Calu3 (cell line): ENCODE measurements at places on chromosomes 6 and 20.

- DNase-seq = no peak
Measured at GRCh38 chr6:47512872-47513271, 35.3 kb downstream of the CD2AP start.

DNA sequence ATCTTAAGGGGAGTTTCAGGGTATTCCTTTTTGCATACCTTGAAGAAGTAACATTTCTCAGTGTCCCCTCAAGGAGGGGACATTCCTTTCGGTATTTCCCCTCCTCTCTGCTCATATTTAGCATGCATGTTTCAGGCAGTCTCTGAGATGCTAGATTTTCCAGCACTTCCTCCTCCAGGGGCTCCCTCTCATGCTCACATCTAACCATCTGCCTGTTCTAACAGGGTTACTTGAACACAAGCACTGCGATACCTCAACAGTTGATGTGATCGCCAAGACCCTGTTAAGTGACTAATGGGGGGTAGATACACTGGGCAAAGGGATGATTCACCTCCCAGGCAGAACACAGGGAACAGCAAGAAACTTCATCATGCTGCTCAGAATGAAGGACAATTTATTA, 12.9 kb upstream of the MCM3 start:
- DNase-seq = no peak

DNA sequence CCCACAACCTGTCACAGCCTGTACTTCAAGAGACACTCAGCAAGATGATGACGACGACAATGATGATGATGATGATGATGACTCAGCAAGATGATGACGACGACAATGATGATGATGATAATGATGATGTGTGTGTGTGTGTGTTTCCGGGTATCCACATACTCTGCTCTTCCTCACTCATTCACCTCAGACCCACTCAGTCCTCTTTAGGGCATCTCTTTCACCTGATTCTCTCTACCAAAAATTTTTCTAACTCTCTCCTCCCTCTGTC, 1.2 kb upstream of the EIF6 start:
- DNase-seq = no peak

DNA sequence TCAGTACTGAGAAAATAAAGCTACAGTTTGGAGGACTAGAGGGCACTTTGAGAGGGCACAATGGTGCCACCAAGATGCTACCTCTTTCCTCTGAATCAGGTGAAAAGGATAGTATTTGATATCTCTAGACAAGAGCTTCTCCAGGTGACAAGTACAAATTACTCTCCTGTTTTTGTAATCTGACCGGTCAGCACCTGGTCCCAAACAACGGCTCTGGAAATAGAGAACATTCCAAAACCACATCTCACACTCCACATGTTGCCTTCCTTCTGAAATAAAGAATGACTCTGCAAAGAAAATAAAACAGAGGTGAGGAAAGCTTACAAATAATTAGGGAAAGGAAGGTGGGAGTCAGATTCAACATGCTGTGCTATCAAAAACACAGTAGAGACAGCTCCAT, 51.3 kb upstream of the CITED2 start:
- DNase-seq = no peak

DNA sequence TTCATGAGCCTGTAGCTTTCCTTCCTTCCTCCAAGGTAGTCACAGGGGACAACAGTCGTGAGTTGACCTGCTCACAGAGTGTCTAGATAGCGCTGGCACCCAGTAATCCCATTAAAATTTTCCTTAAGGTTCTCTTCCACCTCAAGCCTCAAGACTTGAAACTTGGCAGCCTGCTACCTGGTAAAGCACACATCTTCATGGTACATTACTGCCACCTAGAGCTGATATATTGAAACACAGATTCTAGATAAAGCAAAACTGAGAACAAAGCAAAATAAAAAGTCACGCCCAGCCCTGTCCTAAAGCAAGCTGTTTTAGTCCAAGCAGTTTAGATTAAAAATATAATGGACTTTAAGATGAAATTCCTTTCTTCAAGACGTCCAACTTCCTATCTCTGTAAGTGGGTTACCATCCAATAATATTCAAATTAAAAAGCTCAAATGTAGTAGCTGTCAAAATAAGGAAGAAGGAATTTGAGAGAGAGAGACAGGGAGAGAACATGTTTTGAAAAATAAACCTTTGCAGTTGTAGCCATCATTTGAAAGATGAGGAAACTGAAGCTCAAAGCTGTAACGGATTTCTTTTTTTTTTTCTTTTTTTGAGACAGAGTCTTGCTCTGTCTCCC, 50.7 kb upstream of the CD83 start:
- peak; percentile 13 for DNase-seq

DNA sequence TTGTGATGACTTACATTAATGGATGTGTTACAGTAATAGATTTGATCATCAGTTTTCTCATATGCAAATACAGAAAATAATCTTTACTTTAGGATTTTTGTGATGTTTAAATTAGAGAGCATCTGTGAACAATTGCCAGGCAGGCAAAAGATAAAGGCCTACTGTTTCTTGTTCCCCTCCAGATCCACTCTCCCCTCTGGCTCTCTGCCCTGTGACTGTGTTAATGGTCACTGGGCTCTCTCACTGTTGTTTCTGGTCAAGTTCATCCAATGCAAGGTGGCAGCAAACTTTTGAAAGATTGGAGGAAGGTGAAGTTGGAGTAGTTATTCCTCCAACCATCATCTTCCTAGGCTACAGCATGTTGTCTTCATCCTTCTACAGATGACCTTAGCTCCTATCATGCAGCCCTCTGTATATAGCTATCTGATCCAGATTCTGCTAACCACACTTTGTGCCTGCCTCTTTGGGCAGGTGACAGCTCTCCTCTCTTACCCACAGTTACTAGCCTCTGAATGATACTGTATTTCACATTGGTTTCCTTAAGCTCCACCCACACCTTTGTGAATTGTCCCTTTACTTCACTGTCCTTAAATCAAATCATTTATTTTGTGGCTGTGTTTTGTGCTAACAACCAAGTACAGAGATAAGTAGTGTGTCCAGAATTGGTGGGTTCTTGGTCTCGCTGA, 48.9 kb upstream of the ARG1 start:
- no peak for DNase-seq

DNA sequence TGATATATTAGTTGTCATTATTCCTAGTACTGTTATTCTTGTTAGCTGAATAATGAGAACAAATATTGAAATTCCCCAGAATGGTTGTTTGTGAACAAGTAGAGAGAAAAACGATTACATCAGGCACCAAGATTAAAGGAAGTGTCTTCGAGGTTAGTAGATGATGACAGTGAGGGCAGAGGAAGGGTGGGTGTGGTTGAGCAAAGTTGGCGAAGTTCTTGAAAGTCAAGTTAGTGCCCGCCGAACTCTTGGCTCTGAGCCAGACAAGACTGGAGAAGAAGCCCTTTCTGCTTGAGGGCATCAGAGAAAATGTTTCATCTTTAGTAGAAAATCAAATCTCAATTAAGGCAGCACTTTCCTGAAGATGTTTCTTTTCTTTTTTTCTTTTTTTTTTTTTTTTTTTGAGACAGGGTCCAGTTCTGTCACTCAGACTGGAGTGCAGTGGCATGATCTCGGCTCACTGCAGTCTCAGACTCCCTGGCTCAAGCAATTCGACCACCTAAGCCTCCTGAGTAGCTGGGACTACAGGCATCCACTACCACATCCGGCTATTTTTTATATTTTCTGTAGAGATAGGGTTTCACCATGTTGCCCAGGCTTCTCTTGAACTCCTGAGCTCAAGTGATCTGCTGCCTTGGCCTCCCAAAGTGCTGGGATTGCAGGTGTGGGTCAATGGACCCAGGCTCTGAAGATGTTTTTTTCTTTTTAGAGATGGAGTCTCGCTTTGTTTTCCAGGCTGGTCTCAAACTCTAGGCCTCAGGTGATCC, 77.1 kb downstream of the SGK1 start:
- no peak for DNase-seq

DNA sequence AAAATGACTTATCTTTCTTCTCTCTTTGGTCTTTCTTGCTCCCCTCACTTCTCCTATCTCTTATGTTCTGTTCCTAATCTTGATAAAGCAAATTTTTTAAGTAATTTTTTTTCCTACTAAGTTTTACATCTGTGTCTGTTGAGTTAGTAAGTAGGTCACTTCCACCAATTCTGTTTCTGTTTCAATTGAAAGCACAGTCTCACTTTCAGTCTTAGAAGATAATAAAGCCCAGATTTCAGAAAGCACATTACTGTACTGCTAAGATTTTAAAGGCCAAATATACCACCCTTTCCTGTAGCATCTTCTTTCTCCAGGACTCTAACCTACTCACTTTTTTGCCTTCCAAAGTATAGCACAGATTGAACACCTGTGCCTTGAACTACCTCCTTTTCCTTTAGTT, 866.1 kb upstream of the ADGRB3 start:
- no peak for DNase-seq

GRCh38 chr6:130018744-130019325, 454 bp downstream of the L3MBTL3 start:
- DNase-seq = peak; percentile 2

GRCh38 chr20:6703047-6703446, 64.4 kb upstream of the BMP2 start:
- DNase-seq = no peak

GRCh38 chr20:2387180-2387577, 6.5 kb downstream of the TGM6 start:
- DNase-seq = peak; percentile 48

- DNase-seq = no peak
Measured at GRCh38 chr6:71236926-71237434, 51.6 kb upstream of the OGFRL1 start.

- no peak for DNase-seq
Measured at GRCh38 chr6:56510984-56511531, 131.6 kb downstream of the DST start.

GRCh38 chr6:1910621-1911407, 301.1 kb downstream of the FOXC1 start:
- no peak for DNase-seq

- no peak for DNase-seq
Measured at GRCh38 chr20:33539129-33539528, 49.2 kb downstream of the CBFA2T2 start.
